ENCODE measurements at places on chromosomes 6 and 20.

GRCh38 chr6:25337431-25337830 is 58.3 kb downstream of the CARMIL1 start:
- DNase-seq: no peak

DNA sequence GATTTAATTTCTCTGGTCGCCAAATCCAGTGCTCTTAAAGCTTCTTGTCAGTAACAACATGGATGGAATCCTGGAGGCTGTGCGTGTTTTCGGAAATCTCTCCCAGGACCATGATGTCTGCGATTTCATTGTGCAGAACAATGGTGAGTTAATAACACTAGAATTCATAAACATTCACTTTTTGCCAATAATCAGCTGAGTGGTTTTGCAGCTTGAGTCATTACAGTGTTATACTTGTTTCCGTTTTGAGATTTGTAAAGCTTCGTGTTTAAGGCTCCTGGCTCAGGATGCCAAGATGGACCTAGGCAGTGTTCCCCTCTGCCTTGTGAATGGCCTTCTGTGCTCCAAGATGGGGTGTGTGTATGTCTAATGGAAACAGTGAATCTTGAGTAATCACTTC is 113.8 kb downstream of the ARMC2 start:
- DNase-seq: no peak

DNA sequence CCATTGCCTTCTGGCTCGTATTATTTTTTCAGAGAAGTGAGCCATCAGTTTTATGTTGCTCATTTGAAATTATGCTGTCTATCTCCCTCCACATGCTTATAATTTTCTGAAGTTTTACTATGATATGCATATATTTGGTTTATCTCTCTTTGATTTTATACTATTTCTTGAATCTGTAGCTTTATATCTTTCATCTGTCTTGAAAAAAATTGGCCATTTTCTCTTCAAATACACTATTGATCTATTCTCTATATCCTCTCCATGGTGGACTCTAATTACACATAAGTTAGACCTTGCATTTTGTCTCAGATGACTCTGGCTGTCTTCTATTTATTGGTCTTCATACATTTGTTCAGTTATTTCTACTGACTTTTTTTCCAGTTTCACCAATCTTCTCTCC is 13.7 kb upstream of the COL19A1 start:
- DNase-seq: no peak

DNA sequence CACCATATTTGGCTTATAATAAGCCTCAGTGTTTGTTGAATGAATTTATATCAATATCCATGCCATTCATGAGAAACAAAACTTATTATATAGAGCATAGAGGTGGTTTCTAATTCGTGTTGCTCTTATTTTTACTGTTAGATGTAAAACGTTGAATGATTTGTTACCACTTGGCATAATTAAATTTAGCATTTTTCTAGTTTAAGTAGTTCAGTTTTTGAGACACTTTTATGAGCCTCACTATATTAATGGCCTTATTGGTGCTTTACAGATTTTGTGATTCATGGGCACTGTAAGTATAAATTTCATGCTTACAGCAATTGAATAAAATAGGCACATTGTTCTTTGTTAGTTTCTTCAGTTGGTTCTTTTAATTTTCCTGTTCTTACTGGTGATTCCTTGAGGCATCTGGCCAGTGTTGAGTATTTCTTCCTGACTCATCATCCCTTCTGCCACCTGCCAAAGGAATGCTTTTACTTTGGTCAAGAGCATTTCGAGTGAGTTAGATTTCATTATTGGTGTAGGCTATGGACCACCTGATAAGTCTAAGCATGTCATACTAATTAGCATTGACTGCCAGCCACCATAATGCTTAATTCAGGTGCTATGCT is 34.8 kb downstream of the CDKAL1 start:
- DNase-seq: no peak

- DNase-seq: no peak
Measured at GRCh38 chr20:61919239-61919638, 146.4 kb downstream of the TAF4 start.

DNA sequence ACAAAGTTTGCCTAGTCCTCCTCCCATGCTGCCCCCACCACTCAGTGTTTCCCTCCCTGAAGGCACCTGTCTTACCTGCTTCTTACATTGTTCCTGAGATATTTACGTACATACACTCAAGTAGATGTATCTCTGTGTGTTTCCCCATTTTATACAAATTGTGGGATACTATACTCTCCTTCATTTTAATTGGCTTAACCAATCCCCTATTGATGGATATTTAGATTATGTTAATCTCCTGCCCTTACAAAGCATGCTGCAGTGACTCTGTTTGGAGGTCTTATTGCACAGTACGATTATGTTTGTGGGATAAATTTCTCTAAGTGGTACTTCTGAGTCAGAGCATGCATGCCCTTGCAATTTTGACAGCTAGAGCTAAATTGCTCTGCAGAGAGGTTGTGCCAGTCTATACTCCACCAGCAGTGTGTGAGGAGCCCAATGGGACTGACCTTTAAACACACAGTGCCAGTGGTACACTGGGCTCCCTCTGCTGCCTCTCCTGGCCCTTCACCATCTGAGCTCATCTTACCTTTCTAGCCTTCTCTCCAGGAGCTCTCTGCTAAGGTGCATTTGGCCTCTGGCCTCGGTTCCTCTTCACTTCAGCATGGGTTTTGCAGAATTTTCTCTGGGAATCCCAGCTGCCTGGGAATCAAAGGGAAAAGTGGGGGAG is 57.4 kb downstream of the LYRM2 start:
- DNase-seq: no peak

- DNase-seq: no peak
Measured at GRCh38 chr6:145112711-145113148, 622.6 kb downstream of the EPM2A start.

- no peak for DNase-seq
Measured at GRCh38 chr6:138882369-138883017, 86.6 kb downstream of the ECT2L start.
